ENCODE measurements at places on chromosomes 2 and 18. TPM values are rescaled to one million over a fixed set of nuclear protein-coding genes. Genes with fewer than 3 reads are reported as not detected.
A peak's percentile ranks its signal among the peaks of the same experiment; 100 is the strongest.

Gene MC5R
- 5.5 TPM for polyA plus RNA-seq

GRCh38 chr2:133400411-133400810 is 167.9 kb downstream of the NCKAP5 start:
- DNase-seq, result no peak

DNA sequence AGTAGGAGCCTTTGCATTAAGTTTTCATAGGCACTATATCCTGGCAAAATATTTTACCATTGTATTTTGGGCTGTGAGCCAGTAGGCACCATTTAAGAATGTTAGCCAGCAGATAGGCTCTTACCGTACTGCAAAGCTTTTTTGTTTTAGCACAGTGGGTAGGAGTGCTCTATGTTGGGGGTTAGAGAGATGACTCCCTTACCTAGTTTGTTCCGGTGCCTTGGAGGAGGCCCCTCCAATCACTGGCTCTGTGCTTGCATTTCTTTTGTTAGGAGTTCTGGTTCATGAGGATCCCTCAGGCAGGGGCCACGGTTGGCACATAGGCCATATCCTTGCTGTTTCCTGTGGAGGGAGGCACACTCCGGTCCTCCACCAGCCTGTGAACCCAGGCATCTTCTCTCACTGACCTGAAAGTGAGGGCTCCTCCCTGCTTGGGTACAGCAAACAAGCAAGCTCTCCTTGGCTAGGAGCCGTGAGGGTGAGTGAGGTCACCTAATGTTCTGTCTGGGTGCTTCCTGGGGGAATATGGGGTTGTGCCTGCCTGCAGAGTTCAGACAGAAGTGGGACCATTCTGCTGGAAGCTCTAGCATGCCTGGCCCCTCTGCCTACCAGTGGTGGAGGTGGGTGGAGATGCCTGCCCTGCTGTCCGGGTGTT is 29.8 kb downstream of the LTBP1 start:
- no peak for DNase-seq

DNA sequence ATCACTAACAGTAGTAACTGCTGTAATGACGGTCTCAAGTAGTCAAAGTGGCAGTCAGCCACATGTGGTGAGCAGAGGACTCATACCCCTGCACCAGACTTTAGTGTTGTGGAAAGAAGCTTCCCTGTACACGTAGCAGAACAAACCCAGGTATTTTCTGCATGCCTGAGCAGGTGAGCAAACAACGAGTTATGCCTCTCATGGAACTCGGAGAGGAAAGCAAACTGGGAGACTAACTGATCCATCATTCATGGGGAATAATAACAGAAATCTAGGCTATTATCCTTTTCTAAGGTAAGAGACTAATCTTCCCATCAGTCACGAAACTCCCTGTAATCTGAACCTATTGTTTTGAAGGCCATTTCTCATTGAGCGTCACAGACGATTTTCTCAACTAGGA is 1495.2 kb upstream of the NXPH2 start:
- no peak for DNase-seq

DNA sequence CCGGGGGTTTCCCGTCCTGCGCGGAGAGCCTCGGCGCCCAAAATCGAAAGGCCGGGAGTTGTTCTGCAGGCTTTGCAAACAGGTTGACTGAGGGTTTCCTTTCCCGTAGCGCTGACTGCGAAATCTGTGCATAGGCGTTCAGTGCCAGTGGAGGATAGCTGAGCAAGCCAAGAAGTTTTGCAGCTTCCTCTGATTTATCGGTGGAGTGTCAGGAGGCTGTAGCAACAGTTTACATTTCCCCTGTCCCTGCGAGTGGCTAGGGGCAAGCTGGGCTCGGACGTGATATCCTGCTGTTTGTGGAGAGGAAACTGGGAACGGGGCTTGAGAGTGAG is 694 bp downstream of the THSD7B start:
- DNase-seq, result peak; percentile 1

Data from hindlimb muscle (tissue), 1 donor.